Right renal pelvis (tissue), 4 donors: ENCODE measurements at places on chromosomes 16 and 17. TPM values are rescaled to one million over a fixed set of nuclear protein-coding genes. Genes with fewer than 3 reads are reported as not detected.

Gene GOSR1
- polyA plus RNA-seq, result 48.0 TPM

Gene MON1B
- polyA plus RNA-seq, result 25.5 TPM

Gene RNF227
- polyA plus RNA-seq, result 4.4 TPM

Gene PRR29
- 3.6 TPM for polyA plus RNA-seq

Gene CXCL16
- 13.3 TPM for polyA plus RNA-seq

Gene TXNL4B
- polyA plus RNA-seq, result 21.7 TPM

Gene ST6GALNAC2
- polyA plus RNA-seq, result 12.2 TPM

Gene PIGL
- 24.9 TPM for polyA plus RNA-seq

Gene MAPT
- polyA plus RNA-seq, result 10.9 TPM

- peak; percentile 52 for DNase-seq
Observed at GRCh38 chr16:89246903-89247733, 29.6 kb downstream of the ZNF778 start.

- DNase-seq, result no peak
Observed at GRCh38 chr17:82019690-82020571, 2.7 kb downstream of the CENPX start.

DNA sequence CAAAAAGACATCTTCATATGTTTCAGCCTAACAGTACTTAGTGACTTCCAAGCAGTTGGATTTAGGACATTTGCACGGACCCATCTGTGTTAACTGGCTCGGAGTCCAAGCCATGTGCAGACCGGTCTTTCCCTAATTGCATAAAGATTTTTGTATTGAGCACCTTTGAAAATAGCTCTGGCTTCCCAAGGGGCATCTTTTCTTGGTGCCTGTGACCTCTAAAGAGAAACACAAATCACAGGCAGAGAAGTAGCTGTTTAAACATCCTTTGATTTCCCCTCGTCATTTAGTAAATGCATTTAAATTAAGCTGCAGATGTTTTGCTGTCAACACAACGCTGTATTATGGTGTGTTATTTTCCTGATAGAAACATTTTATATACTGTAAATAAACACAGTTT lies 288.2 kb upstream of the SALL1 start:
- no peak for DNase-seq

DNA sequence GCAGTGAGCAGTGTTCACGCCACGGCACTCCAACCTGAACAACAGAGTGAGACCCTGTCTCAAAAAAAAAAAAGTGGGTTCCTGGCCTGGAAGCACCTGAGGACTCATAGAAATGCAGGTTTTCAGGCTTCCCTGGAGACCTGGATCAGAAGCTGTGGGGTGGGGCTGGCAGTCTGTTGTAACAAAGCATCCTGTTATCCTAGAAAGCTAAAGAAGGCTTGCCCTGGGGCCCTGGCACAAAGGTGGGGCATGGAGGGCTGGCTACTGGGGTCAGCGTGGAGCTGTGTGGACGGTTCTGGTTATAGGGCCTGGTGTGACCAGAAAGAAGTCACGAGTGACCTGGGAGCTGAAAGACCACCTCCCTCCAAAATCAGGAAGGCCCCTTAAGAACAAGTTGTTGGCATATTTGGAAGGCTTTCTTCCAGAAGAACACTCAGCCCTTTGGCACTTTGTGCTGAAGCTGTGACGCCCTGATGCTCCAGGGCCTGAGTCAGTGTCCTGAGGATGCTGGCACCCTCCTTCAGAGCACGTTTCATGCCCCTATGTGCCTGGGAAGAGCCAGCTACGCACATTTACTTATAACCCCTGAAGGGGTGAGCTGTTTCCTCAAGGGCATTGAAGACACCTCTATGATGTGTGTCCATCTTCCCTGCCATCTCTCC lies 6.2 kb downstream of the CRISPLD2 start:
- no peak for DNase-seq

- DNase-seq, result no peak
Observed at GRCh38 chr16:12324152-12324551, 347.6 kb downstream of the SNX29 start.

GRCh38 chr16:86354641-86355513 lies 155.4 kb upstream of the FOXF1 start:
- DNase-seq, result no peak

- no peak for DNase-seq
Observed at GRCh38 chr17:38416840-38417209, 11.4 kb upstream of the ARHGAP23 start.

DNA sequence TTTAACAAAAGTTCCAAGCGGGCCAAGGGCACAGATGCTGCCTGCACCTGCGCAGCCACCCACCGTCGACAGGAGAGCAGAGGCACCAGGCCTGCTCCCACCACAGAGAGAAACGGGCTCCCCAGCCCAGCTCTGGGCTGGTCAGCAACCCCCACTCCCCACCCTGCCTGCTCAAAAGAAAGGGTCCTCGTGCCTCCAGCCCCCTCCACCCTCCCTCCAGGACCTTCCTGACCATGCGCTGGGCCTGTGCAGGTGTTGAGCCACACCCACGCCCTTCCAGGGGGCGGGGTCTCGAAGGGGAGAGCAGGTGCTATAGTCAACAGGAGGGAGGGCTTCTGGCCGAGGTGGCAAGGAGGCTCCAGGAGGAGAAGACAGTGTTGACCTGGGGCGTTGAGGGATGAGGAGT lies 25.3 kb downstream of the ZNF778 start:
- no peak for DNase-seq

- DNase-seq, result no peak
Observed at GRCh38 chr16:54340531-54340930, 53.9 kb upstream of the IRX3 start.

GRCh38 chr17:17420082-17420481 lies 56.7 kb upstream of the MED9 start:
- DNase-seq, result no peak
